HuH-7 (cell line): ENCODE measurements at places on chromosomes 3 and 15.

- no peak for DNase-seq
Measured at GRCh38 chr3:130897316-130897715, 3.4 kb downstream of the ATP2C1 start.

DNA sequence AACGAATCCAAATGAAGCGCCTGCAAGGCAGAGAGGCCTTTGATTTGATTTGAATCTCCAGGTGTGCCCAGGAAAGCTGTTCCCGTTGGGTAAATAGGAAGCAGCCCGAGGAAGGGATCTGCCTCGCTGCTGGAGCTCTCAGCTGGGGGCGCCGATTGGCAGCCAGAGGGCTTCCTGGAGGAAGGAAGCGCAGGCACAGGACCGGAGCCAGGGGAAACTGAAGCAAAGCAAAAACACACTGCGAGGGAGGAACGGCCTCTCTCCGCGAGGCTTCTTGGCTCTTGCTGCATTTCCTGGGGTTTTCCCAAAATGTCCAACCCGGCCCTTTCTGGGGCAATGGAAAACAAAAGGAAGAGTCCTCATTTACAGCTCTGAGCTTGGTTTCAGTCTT is 80.3 kb downstream of the TMEM266 start:
- no peak for DNase-seq

GRCh38 chr3:154151969-154152368 is 30.8 kb downstream of the ARHGEF26 start:
- DNase-seq, result no peak

DNA sequence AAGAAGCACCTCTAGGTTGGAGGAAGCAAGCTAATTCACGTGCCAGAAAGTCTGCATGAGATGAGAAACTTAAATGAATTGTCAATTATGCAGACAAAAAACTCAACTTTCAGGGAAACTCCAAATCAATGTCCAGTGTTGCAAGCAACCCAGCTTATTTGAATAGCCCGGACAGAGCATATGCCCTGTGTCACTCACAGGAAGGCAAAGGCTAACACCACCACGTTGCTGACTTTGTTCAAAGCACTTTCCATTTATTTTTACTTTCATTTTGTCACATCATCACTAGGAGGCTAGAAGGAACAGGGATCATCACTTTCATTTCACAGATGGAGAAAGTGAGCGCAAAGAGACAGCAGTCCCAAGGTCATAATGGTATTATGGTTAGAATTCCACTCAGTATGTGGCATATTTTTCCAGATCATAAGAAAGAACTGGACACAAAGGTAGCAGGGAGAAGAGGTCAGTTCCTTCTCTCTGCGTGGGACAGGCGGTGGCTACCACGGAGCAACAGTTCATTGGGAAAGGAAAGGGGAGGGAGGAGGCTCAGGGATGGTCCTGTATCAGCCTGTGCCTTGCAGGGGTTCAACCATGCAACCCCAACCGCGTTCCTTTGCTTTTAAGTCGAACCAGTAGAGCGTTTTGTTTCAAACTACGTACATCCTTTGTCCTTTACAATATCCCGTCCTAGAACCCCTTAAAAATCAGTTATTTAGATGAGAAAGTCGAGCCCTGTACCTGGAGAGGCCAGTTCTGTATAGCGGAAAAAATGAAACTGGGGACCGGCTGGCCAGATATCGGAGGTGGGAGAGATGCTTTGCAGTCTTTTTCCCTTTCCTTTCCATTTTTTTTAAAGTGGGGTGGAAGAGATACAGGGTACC is 1.1 kb downstream of the HEG1 start:
- DNase-seq, result peak; percentile 90

GRCh38 chr15:92627014-92627413 is 28.6 kb downstream of the FAM174B start:
- no peak for DNase-seq

DNA sequence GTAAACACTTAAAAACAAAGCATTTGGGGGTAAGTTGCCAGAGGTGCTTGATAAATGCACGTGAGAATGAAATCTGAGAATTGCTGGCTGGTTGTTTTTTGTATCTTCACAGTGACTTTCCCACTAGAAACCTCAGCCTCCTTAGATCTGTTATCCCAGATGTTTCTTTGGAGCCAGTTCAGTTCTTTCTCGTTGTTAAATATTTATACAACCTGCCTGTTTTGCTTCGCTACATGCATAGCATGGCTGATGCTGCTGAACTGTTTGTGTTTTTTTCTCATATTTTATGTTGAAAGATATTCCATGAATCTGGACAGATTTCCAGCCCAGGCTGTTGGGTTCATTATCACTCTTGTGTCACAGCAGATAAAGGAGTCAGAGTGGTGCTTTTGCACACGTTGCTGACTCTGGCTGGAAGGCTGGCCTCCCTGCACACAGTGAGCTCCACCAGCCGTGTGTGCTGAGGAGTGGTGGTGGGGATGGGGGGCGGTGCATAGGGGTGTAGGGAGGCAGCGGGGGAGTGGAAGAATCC is 80.2 kb downstream of the ARNT2 start:
- no peak for DNase-seq
